ENCODE measurements at places on chromosomes 6 and 20. TPM values are rescaled to one million over a fixed set of nuclear protein-coding genes. Genes with fewer than 3 reads are reported as not detected.

DNA sequence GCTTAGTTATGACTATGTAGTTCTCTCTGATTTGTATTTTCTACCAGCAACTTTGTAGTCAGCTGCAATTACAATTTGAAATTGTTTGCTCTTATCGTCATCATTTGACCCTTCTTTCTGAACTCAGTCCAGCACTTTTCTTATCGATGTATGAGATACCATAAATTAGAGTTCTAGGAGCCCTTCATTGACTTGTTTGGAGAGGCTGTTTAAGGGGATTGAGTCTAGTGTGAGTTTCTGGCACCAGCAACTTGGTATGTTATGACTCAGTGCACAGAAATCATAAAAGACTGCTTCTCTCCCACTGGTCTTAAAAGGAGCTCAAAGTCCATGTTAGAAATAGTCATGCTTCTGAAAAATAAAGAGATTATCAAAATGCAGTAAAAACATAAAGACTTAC lies 190.3 kb downstream of the TENT5A start:
- peak overlapping the region; percentile 53 for H3K4me3 ChIP-seq
- no peaks in the 10 kb centered on the region for H3K27me3 ChIP-seq
- H3K27ac ChIP-seq, result peak overlapping the region; percentile 42
- peaks cover 41% of the 10 kb centered on the region for H3K4me1 ChIP-seq
- DNase-seq, result peak; percentile 88

GRCh38 chr6:92176666-92177065 lies 1242.7 kb downstream of the EPHA7 start:
- no peak overlapping the region for H3K27ac ChIP-seq
- DNase-seq, result no peak
- H3K36me3 ChIP-seq, result no peaks in the 10 kb centered on the region
- H3K4me1 ChIP-seq, result no peaks in the 10 kb centered on the region
- H3K27me3 ChIP-seq, result no peaks in the 10 kb centered on the region

DNA sequence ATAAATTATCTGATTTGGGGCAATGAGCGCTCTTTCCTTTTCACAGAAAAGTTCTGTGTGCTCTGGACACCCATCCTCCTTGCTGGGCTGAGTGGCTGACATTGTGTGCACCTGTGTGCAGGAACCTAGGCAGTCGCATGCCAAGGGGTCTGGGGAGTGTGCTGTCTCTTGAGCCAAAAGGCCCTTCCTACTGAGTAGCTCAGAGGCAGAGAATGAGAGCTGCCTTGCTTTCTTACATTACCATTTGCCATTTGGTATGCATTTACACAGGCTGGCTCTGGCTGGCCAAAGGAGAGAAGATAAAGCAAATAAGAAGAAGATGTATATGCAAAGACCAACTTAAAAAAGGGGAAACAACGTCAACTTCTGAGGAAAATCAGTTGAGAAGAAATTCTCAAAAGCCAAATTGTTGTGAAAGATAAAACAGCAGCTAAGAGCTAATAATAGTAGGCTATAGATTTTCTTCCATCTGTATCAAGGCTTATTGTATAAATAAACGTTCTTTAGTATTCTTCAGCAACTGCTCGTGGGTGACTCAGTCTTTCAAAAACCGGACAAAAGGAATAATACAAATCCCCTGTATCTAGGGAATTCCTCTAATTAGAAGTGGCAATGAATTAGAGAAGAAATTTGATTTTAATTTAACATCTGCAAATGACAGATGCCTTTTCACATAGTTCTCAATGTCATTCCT lies 121.9 kb downstream of the INSM1 start:
- no peaks in the 10 kb centered on the region for H3K36me3 ChIP-seq
- no peaks in the 10 kb centered on the region for H3K27me3 ChIP-seq
- no peak for DNase-seq

- H3K27me3 ChIP-seq, result peaks cover 63% of the 10 kb centered on the region
- H3K4me3 ChIP-seq, result no peak overlapping the region
- no peaks in the 10 kb centered on the region for H3K4me1 ChIP-seq
- H3K27ac ChIP-seq, result no peak overlapping the region
These were observed 4.4 kb upstream of the OLIG3 start for GRCh38 chr6:137498481-137499190.

GRCh38 chr6:23477586-23477985 lies 648.4 kb upstream of the NRSN1 start:
- no peaks in the 10 kb centered on the region for H3K27me3 ChIP-seq
- no peak for DNase-seq
- H3K36me3 ChIP-seq, result no peaks in the 10 kb centered on the region
- no peak overlapping the region for H3K4me3 ChIP-seq

DNA sequence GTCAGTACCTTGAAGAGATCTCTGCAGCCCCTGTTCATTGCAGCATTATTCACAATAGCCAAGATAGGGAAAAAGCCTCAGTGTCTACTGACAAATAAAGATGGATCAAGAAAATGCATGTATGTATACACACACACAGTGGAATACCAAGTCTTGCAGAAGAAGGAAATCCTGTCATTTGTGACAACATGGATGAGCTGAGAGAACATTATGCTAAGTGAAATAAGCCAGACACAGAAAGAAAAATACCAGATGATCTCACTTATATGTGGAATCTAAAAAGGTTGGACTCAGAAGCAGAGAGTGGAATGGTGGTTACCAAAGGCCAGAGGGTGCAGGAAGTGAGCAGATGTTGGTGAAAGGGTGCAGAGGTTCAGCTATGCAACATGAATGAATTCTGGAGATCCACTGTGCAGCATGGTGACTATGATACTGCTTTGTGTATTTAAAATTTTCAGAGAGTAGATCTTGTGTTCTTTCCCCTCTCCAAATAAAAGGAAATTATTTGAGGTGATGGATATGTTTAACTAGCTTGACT lies 11.0 kb upstream of the SLC22A1 start:
- H3K4me3 ChIP-seq, result no peak overlapping the region
- no peaks in the 10 kb centered on the region for H3K4me1 ChIP-seq

- no peaks in the 10 kb centered on the region for H3K36me3 ChIP-seq
- no peak overlapping the region for H3K4me3 ChIP-seq
- DNase-seq, result no peak
- peaks cover 29% of the 10 kb centered on the region for H3K4me1 ChIP-seq
These were observed 146.9 kb upstream of the CITED2 start for GRCh38 chr6:139521338-139521737.

DNA sequence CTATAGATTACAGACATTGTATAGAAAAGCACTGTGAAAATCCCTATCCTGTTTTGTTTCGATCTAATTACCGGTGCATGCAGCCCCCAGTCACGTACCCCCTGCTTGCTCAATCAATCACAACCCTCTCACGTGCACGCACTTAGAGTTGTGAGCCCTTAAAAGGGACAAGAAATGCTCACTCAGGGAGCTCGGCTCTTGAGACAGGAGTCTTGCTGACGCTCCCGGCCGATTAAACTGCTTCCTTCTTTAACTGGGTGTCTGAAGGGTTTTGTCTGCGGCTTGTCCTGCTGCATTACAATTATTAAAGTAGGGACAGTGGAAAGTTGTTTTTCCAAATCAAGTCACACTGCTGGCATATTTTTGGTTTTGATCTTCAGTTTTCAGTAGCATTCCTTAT lies 2.6 kb downstream of the TXLNB start:
- no peak for DNase-seq
- H3K36me3 ChIP-seq, result no peaks in the 10 kb centered on the region
- no peaks in the 10 kb centered on the region for H3K27me3 ChIP-seq
- H3K4me1 ChIP-seq, result peaks cover 27% of the 10 kb centered on the region

DNA sequence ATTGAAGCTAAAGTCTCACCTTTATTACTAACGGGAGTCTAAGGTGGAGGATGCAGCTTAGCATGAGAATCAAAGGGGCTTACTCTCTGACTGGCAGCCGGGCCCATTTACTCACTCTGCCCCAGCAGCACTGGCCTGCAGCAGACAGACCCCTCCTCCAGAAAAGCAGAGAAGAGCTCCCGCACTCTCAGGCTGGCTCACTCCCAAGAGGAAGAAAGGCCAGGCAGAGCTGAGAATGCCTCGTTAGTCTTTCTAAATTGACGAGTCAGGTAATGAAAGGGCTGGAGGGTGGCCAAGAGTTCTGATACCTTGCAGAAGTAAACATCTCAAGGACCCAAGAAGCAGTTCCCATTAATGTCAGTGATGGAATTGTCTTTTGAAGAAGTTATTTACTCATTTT lies 44.5 kb upstream of the IL20RA start:
- no peaks in the 10 kb centered on the region for H3K4me1 ChIP-seq
- H3K27ac ChIP-seq, result no peak overlapping the region
- no peak overlapping the region for H3K4me3 ChIP-seq
- DNase-seq, result no peak
- H3K27me3 ChIP-seq, result peaks cover 12% of the 10 kb centered on the region

GRCh38 chr6:157196391-157196790 lies 126.9 kb downstream of the TMEM242 start:
- H3K36me3 ChIP-seq, result peaks cover 42% of the 10 kb centered on the region
- DNase-seq, result no peak
- no peak overlapping the region for H3K27ac ChIP-seq

GRCh38 chr6:170317076-170317475 lies 10.5 kb downstream of the FAM120B start:
- H3K4me1 ChIP-seq, result no peaks in the 10 kb centered on the region
- no peak for DNase-seq
- peaks cover 24% of the 10 kb centered on the region for H3K36me3 ChIP-seq
- no peak overlapping the region for H3K4me3 ChIP-seq
- H3K27me3 ChIP-seq, result no peaks in the 10 kb centered on the region

- no peak overlapping the region for H3K27ac ChIP-seq
- no peaks in the 10 kb centered on the region for H3K4me1 ChIP-seq
- no peaks in the 10 kb centered on the region for H3K27me3 ChIP-seq
- no peak for DNase-seq
These were observed 935.1 kb upstream of the MAP3K7 start for GRCh38 chr6:91521999-91522398.

GRCh38 chr6:104227508-104227907 lies 632.2 kb downstream of the HACE1 start:
- H3K4me3 ChIP-seq, result no peak overlapping the region
- no peak overlapping the region for H3K27ac ChIP-seq
- H3K36me3 ChIP-seq, result no peaks in the 10 kb centered on the region
- H3K4me1 ChIP-seq, result no peaks in the 10 kb centered on the region
- DNase-seq, result no peak
- H3K27me3 ChIP-seq, result no peaks in the 10 kb centered on the region

DNA sequence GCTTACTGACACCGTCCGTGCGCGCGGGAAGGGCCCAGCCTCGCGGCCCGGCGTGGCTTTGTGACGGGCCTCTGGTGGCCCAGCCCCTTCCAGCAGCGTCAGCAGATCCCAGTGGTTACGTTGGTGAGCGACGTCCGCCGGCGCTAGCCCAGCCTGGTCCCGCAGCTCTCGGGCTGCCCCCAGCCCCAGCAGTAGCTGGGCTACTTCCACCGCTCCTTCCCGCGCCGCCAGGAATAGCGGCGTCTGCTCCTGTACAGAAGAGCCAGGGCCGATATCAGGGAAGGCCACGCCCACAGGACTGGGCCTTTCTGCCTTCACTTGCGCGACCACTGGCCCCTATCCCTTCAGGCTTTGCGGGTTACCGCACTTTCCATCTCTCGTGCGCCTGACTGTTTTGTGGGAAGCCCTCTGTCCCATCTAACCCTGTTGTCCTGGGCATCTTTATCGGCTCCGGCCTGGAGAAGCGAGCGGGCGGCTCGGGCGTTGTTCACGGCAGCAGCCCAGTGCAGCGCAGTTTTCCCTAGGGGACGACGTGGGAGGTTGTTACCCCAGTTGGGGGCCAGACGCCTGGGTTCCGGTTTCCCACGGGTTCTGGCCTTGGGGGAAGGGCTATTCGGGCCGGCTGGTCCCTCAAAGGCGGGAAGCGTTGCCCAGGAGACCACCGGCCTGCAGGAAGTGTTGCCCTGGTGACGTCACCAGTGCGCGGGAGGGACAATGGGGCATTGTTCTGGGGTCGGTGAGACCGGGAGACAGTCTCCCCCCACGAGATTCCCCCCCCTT lies 3.6 kb upstream of the GPSM3 start:
- DNase-seq, result peak; percentile 89
- peak overlapping the region; percentile 82 for H3K4me3 ChIP-seq
- H3K27me3 ChIP-seq, result no peaks in the 10 kb centered on the region
- H3K36me3 ChIP-seq, result no peaks in the 10 kb centered on the region

DNA sequence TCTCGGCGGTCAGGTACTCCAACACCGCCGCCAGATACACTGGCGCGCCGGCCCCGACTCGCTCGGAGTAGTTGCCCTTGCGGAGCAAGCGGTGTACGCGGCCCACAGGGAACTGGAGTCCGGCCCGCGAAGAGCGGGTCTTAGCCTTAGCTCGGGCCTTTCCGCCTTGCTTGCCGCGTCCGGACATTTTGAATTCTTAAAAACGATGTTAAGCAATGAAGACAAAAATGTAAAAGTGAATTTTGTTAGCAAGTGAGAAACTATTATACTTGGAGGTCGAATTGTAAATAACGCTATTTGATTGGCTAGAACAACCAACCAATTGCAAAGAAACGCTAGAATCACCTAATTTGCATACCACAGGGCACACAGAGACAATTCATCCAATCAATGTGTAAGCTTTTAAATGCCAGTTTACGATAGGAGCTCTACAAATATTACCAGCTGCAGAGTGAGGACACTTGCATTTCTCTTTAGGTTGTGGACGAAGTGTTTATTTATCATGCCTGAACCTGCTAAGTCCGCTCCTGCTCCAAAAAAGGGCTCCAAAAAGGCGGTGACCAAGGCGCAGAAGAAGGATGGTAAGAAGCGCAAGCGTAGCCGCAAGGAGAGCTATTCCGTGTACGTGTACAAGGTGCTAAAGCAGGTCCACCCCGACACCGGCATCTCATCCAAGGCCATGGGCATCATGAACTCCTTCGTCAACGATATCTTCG lies 112.0 kb downstream of the HFE start:
- no peaks in the 10 kb centered on the region for H3K27me3 ChIP-seq
- peak overlapping the region; percentile 75 for H3K4me3 ChIP-seq
- peaks cover 12% of the 10 kb centered on the region for H3K4me1 ChIP-seq
- DNase-seq, result peak; percentile 92
- no peaks in the 10 kb centered on the region for H3K36me3 ChIP-seq

DNA sequence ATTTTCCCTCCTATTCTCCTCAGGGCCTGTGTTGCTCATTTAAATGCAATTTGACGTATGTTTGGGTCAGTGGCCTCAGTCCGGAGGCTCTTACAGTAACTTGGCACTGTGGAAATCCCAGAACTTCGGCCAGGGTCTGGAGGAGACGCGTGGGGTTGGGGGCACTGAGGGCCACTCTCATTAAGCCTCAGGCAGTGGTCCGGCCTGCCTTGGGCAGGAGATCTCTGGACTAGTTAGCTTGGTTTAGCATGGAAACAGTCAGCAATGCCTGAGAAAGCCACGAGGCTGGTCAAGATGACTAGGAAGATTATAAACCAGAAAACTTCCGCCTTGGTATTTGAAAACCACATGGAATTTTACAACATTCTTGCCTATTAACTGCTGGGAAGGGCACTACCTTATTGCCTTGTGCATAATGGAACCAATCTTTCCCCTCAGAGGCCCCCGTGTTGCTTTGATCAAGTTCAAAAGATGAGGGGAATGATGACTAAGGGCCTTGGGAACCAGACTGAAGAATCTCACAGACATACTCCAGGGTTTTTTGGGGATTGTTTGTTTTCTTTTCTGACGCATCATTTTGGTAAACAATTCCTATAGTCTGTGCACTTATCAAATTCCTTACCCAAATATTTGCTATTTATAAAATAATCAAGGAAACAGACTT lies 206.0 kb upstream of the PREP start:
- no peaks in the 10 kb centered on the region for H3K36me3 ChIP-seq
- H3K4me3 ChIP-seq, result no peak overlapping the region
- peaks cover 28% of the 10 kb centered on the region for H3K4me1 ChIP-seq

GPX5 gene
- total RNA-seq, result not detected

OPRM1 gene
- not detected for total RNA-seq

OPRL1 gene
- total RNA-seq, result 1.1 TPM

PTGIS gene
- 178 TPM for total RNA-seq

SLC17A1 gene
- total RNA-seq, result not detected

CTSZ gene
- 391 TPM for total RNA-seq

C6orf163 gene
- 1.5 TPM for total RNA-seq

EMILIN3 gene
- not detected for total RNA-seq

TCF19 gene
- total RNA-seq, result 28.4 TPM

PTCHD4 gene
- total RNA-seq, result 0.76 TPM
